Epithelial cell of proximal tubule (primary cell): ENCODE measurements at places on chromosomes 6 and 20.

- DNase-seq: no peak
Observed at GRCh38 chr6:146574211-146574610, 24.6 kb upstream of the ADGB start.

DNA sequence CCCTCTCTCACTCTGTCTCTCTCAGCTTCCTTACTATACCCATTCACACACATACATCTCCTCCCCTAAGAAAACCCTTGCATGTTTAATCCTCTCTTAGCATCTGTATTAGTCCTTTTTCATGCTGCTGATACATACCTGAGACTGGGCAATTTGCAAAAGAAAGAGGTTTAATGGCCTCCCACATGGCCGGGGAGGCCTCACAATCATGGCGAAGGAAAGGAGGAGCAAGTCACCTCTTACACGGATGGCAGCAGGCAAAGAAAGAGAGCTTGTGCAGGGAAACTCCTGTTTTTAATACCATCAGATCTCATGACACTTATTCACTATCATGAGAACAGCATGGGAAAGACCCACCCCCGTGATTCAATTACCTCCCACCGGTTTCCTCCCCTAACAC lies 398.5 kb upstream of the SASH1 start:
- no peak for DNase-seq

DNA sequence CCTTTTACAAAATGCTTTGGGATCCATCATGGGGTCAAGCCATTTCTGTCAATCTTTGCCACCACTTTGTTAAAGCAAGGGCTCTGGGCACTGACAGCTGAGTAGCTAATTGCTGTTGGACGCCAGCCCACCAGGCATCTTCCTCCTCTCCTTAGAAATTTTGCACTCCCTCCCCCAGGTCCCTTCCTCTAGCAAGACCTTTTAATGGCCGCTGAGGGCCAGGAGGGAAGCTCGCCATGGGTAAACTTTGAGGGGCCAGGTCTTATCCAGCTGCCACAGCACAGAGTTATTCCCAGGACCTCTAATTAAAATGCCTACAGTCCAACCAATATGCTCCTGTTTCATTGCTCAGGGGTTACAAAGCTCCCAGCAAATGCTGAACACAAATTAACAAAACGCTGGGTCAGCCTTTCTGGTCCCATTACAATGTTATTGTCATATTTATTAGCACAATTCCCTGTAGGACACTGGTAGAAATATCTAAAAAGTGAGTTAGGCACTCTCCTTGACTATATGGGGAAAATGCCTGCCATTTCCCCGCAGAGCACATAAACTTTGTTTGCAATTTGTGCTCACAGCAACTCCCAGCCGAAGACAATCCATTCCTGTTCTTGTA lies 16.8 kb downstream of the SCML4 start:
- no peak for DNase-seq

DNA sequence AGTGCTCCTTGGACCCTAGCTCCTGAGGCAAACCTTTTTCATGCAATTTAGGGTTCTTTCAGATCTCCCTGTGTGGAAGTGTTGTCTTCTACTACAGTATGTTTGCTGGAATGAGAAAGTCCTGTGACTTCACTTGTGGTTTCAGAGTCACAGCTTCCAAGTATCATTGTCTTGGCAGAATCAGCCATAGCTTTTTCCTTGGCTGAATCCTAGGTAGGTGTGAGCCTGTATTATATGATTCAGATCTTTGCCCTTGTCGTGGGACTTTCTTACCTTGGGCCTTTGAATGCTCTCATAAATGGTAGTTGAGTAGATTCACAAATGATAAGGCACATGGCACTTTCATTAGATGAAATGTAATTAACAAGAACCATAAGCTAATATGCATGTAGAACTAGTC lies 16.5 kb downstream of the CARMIL1 start:
- no peak for DNase-seq

GRCh38 chr20:59469267-59470252 lies 134.8 kb upstream of the PHACTR3 start:
- DNase-seq: no peak

- no peak for DNase-seq
Observed at GRCh38 chr6:157610451-157610999, 212.5 kb upstream of the SNX9 start.

GRCh38 chr6:156699017-156699421 lies 78.2 kb upstream of the ARID1B start:
- no peak for DNase-seq

GRCh38 chr20:62485062-62485700 lies 9.4 kb upstream of the GATA5 start:
- DNase-seq: no peak

DNA sequence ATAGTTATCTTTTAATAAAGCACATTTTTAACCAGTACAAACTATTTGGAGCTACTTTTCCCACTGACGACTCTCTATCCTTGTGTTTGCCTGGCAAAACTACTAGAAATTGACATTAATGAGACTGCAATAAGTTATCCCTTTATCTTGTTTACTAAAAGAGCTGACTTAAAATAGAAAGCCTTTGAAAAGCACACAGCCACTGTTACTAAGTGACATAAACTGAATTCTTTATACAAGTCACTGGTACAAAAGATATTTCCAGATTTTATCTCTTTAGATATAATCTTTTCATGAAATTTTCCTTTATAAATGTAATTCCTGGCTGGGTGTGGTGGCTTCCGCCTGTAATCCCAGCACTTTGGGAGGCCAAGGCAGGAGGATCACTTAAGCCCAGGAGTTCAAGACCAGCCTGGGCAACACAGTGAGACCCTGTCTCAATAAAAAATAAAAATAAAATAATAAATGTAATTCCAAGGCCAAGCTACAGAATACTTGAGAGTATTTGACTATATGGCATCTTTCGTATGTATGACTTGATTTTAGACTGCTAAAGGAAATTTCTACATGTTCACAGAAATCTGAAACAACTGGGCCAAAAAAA lies 9.5 kb downstream of the MBOAT1 start:
- DNase-seq: no peak
